ENCODE measurements at places on chromosomes 16 and 17.

DNA sequence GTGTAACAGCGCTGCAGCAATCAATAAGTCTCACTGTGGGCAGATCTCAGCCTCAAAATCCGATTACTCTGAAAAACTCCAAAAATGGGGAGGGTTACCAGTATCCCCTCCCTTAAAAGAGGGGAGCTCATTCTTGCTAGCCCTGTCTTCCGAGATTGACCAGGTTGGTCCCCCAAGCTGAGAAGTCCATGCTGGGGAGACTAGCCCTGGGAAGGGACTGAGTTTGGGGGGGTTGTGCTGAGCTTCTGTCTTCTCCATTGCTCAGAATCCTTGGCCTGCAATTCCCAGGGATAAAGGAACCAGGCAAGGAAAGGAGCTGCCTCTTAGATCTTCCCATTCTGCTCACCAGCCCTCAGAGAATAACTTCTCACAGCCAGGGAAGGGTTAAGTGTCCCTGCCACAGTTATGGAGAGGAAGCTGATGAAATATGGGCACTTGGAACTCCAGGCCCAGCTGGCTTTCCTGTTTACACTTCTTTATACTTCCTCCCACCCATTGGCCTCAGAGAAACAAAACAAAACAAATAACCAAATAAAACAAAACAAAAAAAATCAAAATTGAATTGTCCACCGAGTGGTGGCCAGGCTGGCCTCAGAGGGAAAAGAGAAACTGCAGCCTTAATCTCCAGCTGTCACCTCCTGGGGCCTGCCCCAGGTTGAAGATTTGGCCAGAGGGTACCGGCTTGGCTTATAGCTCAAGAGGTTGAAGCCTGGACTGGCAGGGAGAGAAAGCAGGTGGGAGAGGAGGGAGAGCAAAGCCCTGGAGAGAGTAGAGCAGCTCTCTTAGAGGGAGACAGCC is 2.6 kb downstream of the HOXB3 start:
- DNase-seq, result no peak

DNA sequence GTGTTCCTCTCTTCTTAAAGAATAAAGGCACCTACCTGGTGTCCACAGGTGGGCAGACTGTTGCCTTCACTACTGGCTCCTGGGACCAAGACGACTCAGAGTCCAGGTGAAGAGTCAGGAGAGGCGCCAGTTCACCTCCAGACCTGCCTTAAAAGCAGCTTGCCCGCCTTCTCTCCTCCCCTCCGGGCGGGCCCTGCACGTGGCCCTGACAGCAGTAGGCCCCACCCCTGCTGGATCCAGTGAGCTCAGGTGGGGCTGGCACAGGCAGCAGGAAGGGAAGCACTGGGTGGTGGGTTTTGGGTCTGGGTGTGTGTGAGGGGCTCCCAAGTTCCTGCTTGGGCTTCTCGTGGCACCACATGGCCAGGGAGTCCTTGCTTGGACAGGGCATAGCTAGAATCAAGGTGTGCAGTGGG is at the start of gene TNS4:
Gene TNS4, minus strand, starts transcription at position 125 of the 413 bp plus-strand sequence. CDS start 5,198 bp downstream, outside the sequence.
- no peak for DNase-seq

DNA sequence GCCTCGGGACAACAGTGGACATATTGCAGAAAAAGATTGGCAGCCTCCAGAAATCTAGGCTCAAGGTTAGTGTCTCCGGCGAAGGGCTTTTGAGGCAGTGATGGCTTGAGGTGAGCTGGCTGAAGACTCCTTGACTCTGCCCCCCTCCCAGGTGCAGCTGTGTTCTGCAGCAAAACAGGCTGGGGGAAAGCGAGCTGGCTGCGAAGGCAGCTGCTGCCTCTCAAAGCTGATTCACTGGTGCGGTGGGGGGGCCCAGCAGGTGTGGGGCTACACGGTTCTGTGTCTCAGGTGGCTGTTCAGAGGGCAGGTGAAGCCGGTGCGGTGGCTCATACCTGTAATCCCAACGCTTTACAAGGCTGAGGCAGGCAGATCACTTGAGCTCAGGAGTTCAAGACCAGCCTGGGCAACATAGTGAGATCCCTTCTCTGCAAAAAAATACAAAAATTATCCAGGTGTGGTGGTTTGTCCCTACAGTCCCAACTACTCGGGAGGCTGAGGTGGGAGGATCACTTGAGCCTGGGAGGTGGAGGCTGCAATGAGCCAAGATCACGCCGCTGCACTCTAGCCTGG is 22.9 kb downstream of the C16orf96 start:
- no peak for DNase-seq

- no peak for DNase-seq
Measured at GRCh38 chr17:58811290-58811689, 55.6 kb downstream of the PPM1E start.

- no peak for DNase-seq
Measured at GRCh38 chr16:57153841-57154240, 32.0 kb downstream of the PSME3IP1 start.

DNA sequence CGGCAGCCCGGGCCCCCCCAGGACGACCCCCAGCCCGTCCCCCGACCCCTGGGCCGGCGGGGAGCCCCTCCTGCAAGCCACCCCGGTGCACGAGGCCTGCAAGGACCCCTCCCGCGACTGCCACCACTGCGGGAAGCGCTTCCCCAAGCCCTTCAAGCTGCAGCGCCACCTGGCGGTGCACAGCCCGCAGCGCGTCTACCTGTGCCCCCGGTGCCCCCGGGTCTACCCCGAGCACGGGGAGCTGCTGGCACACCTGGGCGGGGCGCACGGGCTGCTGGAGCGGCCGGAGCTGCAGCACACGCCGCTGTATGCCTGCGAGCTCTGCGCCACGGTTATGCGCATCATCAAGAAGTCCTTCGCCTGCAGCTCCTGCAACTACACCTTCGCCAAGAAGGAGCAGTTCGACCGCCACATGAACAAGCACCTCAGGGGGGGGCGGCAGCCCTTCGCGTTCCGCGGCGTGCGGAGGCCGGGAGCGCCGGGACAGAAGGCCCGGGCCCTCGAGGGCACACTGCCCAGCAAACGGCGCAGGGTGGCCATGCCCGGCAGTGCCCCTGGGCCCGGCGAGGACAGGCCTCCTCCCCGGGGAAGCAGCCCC is 15.6 kb upstream of the ZFPM1 start:
- DNase-seq, result peak; percentile 34

DNA sequence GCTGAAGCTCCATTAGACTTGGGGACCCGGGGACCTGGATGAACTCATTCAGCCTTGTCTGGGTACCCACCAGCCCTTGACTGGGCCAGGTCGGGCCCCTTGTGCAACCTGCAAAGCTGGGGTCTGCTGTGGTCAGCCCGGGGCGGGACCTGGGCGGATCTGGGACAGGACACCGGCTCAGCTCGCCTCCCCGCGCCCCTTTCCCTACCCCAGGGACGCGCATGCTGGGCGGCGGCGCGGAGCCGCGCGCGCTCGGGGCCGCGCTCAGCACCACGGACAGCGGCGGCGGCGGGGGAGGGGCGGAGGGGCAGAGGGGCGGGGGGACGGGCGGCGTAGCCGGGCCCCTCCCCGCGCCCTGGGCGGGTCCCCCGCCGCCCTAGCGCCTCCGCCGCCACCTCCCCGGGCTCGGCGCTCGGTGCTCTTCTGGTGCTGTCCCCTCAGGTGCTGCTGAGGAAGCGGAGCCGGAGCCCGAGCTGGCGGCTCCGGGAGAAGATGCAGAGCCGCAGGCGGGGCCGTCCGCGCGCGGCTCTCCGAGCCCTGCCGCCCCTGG is 7.4 kb downstream of the ACD start:
- no peak for DNase-seq

DNA sequence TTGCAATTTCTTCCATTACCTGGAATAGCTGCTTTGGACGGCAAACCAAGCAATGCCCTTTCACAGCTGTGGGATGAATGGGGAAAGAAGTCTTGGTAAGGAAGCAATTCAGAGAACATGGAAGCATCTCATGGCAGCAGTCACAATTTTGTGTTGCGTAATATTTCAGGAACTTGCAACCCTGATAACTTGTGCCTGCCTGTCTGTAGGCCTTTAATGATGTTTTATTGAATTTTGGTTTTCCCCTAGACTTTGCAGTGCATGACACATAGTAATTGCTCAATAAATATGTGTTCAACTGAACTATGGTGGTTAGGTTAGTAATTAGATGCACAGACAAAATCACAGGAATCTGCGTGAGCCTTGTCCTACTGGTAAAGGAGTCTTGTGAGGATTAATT is 439.5 kb downstream of the WWOX start:
- DNase-seq, result no peak

DNA sequence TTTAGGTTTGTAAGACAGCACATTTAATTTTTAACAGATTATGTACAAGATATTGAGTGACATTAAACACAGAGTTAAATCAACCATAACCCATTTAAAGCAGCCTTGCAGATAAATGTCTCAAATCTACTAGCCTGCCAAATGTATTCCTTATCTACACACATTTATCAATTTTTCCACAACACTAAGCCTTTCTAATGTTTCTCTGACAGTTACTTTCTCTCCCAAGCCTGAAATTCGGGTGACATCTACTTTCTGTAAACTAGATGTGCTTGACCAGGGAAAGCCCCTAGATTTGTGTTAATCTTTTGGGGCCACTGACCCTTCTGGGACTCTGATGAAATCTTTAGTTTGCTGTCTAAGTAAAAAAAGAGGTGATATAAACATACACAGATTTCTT is 69.0 kb downstream of the CDH13 start:
- DNase-seq, result no peak

DNA sequence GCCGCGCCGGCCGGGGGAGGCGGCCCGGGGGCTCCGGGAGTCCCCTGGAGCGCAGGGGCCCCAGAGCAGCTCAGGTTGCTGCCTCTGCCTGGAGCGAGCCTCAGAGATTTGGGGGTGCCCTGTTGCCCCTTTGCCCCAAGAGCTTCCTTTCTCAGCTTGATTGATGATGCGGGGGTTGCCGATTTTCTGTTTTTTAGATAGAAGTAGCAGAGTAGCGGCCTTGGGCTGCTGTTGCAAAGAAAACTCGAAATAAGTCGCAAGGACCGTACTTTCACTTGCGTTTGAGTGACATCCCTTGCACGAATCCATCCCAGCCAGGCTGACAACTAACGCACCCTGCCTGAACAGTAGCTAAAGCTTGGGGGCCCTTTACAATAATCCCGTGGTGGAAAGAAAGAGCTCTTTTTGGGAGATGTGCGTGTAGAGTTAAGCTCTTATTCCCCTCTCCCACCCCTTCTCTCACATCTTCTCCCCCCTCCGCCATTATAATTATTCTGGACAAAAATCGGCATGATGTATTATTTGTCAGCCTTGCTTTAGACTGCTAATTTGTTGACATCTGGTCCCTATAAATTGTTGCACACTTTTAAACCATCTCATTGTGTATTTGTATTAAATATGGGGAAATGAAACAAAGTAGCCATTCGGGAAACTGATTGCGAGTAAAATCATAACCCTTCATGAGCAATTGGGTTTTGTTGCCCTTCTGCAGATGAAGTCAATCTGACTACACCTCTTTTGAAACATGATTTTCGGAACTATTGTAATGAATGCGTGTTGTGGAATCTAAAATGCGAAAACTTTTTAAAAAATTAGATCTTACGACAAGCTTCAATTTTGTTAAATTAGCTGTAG is 873 bp downstream of the USP10 start:
- peak; percentile 7 for DNase-seq

- no peak for DNase-seq
Measured at GRCh38 chr17:71516149-71516548, 604.7 kb upstream of the SOX9 start.

- no peak for DNase-seq
Measured at GRCh38 chr17:29577385-29578211, 9.1 kb downstream of the TP53I13 start.

- no peak for DNase-seq
Measured at GRCh38 chr17:49670002-49670401, 7.9 kb downstream of the SPOP start.

- DNase-seq, result no peak
Measured at GRCh38 chr17:79105937-79106336, 31.3 kb downstream of the ENGASE start.

GRCh38 chr17:19453296-19453695 is 42.3 kb downstream of the RNF112 start:
- DNase-seq, result no peak

DNA sequence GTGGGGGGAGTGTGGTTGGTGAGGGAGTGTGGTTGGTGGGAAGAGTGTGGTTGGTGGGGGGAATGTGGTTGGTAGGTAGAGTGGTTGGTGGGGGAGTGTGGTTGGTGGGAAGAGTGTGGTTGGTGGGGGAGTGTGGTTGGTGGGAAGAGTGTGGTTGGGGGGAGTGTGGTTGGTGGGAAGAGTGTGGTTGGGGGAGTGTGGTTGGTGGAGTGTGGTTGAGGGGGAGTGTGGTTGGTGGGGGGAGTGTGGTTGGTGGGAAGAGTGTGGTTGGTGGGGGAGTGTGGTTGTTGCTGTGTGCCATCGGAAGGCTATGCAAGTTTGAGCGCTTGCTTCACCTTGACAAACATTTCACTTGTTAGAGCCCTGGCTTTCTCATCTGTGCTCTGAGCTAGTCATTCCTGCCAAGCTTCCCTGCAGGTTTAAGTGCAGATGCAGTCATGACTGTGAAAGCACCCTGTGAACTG is 20.1 kb downstream of the MINK1 start:
- DNase-seq, result no peak

DNA sequence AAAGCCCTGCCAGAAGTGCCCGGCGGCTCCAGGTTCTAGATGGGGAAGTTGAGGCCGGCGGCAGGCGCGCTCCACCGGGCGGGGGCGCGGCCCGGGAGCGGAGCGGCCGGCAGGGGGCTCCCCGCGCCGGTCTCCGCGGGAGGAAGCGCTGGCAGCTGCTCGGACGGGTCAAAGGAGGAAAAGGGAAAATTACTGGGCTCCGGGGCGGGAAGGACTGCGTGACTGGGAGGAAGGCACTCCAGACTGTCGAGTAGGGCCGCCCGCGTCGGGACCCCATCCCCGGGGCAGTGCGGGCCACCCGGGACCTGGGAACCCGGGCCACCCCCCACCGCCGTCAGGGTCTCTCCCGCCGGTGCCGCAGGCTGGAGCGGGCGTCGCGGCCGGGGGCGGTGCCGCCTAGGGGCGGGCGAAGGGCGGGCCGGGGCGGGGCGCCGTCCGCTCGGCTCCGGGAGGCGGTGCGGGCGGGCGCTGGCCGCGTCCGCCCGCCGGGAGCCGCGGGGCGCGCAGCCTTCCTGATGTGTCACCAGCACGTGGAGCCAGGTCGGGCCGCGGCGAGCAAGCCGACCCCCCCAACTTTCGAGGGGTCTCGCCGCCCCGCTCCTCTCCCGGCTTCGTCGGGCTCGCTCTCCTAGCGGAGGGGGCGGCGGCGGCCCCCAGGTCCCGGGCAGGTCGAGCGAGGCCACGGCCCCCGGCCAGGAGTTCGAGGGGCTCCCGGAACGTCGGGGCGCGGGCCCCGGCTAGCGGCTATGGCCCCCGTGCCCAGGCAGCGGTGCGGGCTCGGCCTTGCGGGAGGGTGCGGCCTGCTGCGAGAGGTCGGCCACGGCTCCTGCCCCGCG is 167.5 kb downstream of the RAB11FIP4 start:
- DNase-seq, result peak; percentile 16

DNA sequence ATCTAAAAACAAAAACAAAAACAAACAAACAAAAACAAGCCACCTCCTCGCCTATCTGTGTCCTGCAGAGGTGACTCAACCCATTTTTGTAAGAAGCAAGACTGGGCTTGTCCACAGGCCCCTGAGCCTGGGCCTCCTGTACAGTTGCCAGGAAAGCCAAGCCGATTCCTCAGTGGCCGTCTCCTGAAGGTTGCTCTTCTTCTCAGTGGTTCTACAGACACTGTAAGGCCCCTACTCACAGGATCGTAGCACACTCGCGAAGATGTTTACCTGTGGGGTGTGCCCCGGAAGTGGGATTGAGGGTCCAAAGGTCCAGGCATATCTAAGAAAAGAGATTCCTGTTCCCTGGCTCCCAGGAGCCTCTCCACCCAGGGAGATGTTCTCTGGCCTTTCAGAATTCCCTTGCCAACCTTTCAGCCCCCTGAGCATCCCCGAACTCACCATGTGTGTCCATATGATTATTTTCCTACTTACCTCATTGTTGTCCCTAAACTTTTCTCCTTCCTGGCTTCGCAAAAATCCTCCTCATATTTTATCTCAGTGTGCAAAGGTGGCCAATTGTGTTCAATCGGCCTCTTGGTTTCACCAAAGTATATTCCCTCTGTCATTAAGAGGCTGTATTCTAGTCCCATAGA is 7.5 kb upstream of the CES3 start:
- no peak for DNase-seq
